ENCODE measurements at places on chromosomes 4 and X.

DNA sequence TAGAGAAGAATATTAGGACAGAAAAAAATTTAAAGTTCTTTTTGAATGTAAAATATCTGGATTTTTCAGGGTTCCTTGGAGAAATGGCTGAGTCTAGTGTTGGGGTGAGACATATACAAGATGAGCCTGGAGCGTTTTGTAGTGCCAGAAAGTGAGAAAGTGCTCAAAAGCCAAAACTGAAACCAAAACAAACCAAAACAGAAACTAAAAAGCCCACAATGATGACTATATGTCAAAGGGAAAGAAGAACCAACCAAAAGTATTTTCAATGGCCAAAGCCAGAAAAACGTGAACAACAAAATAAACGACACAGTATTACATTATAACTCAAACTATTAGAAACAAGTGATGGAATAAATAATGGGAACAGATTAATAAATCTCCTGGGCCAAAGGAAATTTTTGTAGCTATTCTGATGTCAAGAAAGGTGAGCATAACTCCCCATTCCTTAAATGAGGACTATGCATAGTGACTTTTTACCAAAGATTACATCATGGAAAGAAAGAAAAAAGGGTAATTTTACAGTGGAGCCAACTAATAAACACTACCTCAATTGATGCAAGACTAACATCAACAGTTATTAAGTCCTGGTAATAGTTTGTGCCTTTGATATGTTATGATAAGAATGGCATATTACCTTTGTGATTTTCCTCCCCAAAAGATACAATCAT is 1137.6 kb downstream of the C4orf33 start:
- peak; percentile 13 for DNase-seq

DNA sequence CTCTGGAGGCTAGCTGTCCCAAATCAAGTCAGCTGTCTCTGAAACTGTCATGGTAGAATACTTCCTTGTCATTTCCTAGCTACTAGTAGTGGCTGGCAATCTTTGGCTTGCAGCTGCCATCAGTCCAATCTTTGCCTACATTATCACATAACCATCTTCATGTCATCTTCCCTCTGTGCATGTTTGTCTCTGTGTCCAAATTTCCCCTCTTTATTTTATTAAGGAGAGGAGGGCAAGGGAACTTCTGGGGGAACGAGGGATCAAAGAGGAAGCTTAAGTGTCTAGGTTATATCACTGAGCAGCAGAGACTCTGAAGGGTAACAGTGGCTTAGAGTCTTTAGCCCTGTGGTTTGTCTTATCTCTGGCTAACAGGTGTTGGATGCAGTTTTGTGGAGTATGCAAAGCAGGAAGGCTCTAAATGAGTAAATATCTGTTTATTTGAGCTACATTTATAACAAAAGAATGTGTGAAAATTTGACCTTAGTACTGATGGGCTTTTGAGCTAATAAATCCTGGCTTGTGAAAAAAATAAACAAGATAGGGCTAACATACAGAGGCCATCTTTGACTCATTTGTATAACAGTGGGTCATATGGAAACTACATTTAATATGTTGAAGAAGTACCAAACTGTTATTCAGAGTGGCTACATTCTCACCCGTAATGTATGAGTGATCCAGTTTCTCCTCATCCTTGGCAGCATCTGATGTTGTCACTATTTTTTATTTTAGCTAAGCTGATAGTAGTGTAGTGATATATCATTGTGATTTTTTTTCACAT is 49.4 kb upstream of the ENOX2 start:
- no peak for DNase-seq

- DNase-seq, result no peak
Observed at GRCh38 chr4:75745161-75745560, 20.8 kb downstream of the USO1 start.

DNA sequence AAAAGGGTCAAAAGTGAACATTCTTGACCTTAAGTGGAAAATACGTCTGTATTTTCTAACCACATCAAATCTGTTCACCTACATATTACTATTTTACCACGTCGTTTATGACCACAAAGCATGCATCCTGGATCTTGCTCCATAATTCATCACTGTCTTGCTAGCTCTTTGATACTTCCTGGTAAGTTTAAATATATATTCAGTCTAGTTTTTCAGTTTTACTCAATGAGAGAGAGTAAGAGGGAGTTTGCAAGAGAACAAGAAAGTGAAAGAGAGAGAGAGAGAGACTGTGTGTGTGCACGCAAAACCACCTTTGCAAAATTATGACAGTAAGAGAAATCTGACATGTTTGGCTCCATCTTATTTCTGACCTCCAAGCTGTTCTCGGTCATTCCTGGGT is 173.7 kb upstream of the GALNTL6 start:
- no peak for DNase-seq

- DNase-seq, result no peak
Observed at GRCh38 chrX:12162420-12162819, 24.1 kb downstream of the FRMPD4 start.

- no peak for DNase-seq
Observed at GRCh38 chr4:111812114-111812513, 333.1 kb upstream of the FAM241A start.

DNA sequence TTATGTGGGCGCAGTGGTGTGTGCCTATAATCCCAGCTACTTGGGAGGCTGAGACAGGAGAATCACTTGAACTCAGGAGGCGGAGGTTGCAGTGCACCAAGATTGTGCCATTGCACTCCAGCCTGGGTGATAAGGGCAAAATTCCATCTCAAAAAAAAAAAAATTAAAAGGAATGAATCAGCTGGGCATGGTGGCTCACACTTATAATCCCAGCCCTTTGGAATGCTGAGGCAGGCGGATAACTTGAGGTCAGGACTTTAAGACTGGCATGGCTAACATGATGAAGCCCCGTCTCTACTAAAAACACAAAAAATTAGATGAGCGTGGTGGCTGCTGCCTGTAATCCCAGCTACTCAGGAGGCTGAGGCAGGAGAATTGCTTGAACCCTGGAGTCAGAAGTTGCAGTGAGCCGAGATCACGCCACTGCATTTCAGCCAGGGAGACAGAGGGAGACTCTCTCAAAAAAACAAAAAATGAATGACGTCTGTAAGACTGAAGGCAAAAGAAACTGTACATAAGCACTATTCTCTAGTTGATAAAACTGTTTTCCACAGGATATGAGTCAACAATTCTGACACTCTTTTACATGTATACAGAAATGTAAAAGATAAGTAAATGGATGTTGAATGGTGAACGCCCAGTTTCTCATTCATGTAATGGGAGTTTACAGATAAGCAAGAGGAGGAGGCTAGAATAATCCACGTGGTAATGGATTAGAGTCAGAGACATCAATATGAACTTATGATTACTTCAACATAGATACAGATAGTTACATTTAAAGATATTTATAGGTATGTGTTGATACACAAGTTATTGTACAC is 22.2 kb downstream of the CENPC start:
- peak; percentile 21 for DNase-seq

GRCh38 chr4:35493977-35494376 is 750.3 kb downstream of the ARAP2 start:
- no peak for DNase-seq

DNA sequence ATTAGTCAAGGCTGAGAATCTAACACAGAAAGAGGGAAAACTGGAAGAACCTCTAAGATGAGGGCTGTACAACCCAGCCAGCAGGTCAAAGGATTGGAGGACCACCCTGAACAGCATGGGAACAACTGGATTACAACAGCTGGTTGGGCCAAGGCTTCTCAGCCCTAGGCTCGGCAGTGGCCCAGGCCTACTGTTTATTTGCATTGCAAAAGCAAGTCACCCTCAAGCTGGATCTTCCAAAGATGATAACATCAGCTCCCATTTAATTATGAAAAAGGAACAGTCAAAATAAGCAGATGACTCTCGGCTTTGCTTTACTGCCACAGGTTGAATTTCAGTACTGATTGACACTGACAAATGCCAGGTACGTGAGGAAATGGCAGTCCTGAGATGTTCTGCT is 61.8 kb downstream of the GPC3 start:
- DNase-seq, result no peak

GRCh38 chr4:173269280-173269679 is 64.9 kb downstream of the HMGB2 start:
- DNase-seq, result no peak

All from CD4-positive, alpha-beta T cell treated with Interleukin-1 beta for 1 hour (primary cell).